ENCODE measurements at places on chromosomes 2 and 18. TPM values are rescaled to one million over a fixed set of nuclear protein-coding genes. Genes with fewer than 3 reads are reported as not detected.

The CLASP1 gene
- total RNA-seq = 38.2 TPM

The ZFP36L2 gene
- total RNA-seq = 60.2 TPM

The ZSWIM2 gene
- not detected for total RNA-seq

The PREB gene
- total RNA-seq = 46.6 TPM

The BOLL gene
- not detected for total RNA-seq

The CPLX4 gene
- total RNA-seq = not detected

The SELENOI gene
- total RNA-seq = 22.7 TPM

The MC2R gene
- total RNA-seq = not detected

The SANBR gene
- 9.0 TPM for total RNA-seq

The ASB18 gene
- total RNA-seq = not detected

The CLEC4F gene
- not detected for total RNA-seq

The TMEM169 gene
- 0.13 TPM for total RNA-seq

DNA sequence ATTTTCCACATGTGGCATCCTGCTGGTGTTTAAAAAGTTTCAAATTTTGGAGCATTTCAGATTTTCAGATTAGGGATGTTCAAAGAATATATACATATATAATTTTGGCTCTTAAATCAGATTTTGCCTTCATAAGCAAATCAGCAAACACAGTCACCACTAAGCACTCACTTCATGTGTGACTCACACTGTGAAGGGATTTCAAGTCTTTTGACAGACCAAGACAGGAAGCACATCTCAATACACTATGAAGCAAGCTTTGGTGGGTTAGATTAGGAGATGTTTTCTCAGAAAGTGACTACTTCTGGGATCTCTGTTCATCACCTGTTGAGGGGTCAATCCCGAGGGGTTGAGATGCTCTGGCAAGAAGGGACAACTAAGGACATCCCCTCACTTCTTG lies 227.8 kb upstream of the RBBP8 start:
- DNase-seq = peak; percentile 53

GRCh38 chr2:170737406-170737805 lies 22.3 kb downstream of the SP5 start:
- no peak for DNase-seq

DNA sequence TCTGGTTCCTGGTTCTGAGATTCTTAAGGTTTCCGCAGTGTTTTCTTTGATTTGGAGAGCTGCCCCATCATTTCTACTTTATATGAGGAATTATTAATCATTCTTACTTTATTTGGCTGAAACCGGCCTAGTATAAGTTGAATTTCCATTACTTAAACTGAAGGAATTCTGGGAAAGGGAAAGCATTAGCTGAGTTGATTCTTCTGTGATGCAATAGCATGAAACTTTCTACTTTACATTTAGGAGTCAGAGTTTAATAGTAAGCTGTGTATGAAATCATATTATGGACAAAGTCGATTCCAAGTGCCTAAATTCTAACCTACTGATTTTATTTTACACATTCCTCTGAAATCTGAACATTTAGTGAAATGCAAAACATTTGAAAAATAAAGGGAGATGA lies 1269.7 kb upstream of the ZEB2 start:
- no peak for DNase-seq

GRCh38 chr2:43460611-43461365 lies 135.1 kb downstream of the THADA start:
- DNase-seq = no peak

GRCh38 chr18:12659904-12660605 lies 2.1 kb upstream of the SPIRE1 start:
- peak; percentile 77 for DNase-seq

- no peak for DNase-seq
These were observed 49.4 kb upstream of the PKDCC start for GRCh38 chr2:41998186-41999127.

- DNase-seq = peak; percentile 34
These were observed 29.5 kb downstream of the RAB31 start for GRCh38 chr18:9737472-9738121.

- peak; percentile 8 for DNase-seq
These were observed 66.4 kb downstream of the ZNF516 start for GRCh38 chr18:76428396-76429261.

DNA sequence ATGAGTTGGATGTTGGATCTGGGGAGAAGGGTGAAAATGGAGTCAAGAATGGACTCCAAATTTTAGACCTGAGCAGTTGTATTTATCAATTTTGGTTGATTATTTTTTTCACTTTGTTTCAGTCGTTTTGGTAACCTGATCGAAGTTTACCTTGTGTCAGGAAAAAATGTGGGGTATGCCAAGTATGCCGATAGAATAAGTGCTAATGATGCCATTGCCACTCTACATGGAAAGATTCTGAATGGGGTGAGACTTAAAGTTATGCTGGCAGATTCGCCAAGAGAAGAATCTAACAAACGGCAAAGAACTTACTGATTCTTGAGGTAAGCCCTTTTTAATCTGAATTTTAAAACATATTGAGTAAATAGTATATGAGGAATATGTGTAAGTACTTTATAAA lies 13.6 kb downstream of the RBM45 start:
- no peak for DNase-seq

DNA sequence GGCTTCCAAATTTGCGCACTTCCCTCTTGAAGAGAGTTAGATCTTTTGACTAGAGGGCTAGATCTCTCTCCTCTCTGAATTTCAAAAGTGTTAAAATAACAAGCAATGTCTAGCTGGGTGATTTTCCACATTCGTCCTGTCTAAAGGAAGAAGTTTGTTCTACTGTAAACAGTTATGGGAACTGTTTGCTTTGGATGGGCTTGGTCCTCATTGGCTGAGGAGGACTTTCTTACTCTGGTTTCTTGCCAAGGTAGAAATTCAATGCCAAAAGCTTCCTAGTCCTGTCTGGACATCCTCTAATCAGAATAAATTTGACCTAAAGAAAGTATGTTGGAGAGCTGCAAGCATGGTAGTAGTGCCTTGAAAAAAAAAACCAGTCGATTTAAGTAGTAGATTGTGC lies 47.4 kb upstream of the RAPH1 start:
- no peak for DNase-seq

GRCh38 chr18:9196568-9196967 lies 60.0 kb downstream of the ANKRD12 start:
- no peak for DNase-seq

DNA sequence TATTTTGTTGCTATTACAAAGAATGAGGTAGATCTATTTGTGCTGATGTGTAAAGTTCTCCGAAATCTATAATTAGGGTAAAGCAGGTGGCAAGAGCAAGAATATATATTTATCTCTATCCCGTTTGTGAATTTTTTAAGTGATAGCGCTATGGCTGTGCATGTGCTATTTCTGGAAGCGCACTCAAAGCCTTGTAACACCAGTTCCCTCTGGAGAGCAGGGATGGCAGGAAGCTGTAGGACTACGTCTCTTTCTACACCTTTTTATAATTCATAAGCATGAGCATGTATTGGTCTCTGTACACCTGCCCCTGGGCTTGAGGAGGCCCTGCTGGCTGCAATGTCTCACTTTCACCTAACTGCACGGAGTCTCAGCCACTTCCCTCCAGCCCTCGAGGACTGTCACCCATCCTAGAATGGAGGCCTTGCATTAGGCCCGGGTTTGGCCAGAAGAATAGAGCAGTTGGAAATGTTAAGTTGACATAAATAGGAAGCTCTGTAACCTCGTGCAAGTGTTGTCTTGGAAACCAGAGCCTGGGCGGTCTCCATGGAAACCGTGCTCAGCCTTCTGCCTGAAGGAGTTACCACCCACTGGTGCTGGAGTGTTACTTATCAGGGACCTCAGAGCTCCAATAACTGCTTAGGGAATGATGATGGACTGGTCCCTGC lies 20.9 kb downstream of the ITM2C start:
- DNase-seq = peak; percentile 17

GRCh38 chr2:102892698-102893310 lies 131.0 kb downstream of the TMEM182 start:
- DNase-seq = no peak

DNA sequence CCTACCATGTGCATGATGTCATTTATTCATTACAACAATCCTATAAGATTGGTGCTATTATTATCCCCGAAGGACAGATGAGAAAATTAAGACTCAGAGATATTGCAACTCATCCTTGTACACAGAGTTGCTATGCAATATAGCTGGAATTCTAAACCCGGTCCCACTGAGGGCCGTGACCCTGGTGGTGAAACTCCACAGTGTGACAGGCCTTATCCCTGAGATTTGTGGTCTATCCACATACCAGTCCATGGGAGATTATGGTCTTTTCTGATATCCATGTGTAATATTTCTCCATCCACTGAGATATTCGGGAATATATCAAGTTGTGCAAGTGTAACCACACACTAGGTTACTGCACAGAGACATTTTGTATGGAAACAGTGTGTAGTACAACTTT lies 305.2 kb downstream of the TXNL1 start:
- no peak for DNase-seq

DNA sequence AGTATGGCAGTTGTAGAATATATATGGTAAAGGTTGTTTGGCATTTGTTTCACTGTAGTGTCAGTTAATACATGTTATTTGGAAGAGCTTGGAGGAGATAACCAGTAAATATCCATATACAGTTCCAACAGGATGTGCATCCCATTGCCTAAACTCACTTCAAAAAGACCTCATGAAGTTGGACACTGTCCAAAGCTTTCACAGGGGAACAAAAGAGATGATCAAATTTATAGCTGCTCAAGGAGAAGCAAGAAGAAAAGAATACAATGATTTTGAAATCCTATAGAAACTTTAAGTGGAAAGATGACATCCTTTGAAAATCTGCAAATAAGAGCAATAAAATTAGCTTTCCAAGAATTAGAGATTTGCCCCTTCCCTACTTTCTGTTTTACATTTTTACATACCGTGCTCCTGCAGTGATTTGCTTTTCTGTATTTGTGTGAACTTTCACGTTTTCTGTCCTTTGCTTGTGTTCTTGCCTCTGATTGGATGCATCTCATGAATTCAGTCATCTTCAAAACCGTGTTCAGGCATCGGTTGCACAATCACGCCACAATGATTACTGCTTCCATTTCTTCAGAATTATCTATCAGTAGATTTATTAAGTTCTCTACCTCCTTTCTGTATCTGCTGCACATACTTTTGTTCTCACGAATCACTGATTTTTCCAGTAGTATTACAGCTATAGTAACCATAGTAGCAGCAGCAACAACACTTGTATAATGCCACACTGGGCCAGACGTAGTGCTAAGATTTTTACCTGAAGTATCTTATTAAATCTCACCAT lies 83.8 kb downstream of the PARD3B start:
- DNase-seq = no peak

DNA sequence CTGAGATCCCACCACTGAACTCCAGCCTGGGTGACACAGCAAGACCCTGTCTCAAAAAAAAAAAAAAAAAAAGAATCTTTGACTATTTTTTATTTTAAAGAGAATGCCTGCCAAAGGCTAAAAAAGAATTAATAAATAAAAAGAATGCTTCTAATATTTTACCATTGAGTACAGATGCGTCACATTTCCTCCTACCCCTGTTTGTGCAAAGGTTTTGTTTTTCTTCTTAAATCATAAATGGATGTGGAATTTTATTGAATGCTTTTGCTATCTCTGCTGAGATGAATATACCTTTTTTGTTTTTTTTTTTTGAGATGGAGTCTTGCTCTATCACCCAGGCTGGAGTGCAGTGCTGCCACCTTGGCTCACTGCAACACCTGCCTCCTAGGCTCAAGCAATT lies 22.8 kb downstream of the CYBRD1 start:
- no peak for DNase-seq

DNA sequence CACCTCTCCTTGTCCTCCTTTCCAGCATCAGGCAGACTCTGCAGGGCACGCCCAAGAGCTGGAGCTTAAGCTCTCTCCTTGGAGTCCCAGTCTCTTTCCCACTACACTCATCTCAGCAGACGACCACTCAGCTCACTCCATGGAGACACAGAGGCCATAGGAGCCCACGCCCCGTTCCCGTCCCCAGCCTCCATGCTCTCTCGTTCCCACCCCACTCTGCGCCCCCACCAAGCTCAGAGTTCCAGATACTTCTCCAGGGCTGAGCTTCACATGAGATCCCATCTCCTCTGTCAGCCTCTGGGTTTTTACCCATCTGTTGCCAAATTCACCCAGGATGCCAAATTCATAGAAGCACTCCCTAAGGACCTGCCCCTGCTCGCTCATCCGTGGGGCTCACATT lies 87.3 kb downstream of the MALT1 start:
- no peak for DNase-seq

DNA sequence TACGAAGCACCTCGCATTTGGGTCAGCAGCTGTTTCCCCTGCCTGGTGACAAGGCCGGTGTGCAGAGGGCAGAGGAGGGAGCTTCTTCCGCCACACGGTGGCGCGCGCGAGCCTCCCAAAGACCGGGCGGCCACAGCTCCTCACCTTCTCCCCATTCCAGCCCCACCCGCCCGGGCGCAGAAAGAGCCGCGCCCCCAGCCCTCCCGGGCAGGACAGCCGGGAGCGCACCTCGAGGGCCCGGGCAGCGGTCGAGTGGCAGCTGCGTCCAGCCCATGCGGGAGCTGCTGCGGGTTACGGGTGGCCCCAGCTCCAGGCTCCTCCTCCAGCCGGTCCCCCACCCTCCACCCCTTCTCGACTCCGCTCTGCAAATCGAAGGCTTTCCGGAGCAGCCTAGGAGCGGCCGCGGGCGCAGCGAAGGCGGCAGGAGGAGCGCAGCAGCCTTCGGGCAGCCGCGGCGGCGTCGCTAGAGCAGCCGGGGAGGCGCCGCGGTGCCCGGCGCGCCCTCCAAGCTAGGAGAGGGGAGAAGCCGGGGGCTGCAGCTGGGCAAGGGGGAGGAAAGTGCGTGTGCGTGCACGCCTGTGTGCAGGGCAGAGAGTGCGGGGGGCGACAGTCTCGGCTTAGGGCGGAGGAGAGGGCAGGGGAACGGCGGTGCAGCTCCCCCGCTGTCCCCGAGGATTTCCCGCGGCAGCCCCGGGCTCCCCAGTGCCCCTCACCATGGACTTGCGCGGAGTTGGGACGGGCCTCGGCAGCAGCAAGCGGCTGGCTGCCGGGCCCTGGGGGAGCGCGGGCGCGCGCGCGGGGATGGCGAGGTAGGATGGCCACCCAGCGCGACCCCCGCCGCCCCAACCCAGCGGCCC lies at the start of gene CCDC85A:
TSS of gene CCDC85A (plus strand) at position 348 of the 857 bp plus-strand sequence. CDS start 635 bp downstream, outside the sequence.
- peak; percentile 81 for DNase-seq

DNA sequence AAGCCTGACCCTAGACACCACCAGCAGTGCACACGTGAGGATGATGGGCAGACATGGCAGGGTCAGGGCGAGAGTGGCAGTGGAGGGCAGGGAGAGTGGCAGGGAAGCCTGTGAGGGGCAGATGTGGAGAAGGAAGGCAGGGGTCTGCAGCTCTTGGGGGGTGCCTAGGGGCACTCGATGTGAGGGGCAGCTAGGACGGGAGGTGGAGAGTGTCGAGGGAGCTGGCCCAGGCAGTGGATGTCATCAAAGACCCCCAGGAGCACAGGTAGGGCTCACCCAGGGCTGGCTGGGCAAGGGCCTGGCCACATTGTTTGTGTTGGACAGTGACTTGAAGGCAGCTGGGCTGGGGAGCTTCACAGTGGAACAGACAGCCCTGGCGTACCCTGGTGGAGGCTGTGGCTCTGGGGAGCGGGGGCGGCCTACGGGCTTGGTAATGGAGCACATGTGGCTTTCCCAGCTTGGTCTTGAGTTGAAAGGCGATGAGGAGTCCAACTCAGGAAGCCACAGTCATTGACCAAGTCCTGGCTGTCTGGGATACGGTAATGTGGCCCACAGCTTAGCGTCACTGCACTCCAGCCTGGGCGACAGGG lies 87.1 kb downstream of the RTP5 start:
- no peak for DNase-seq

- DNase-seq = peak; percentile 73
These were observed 45.9 kb downstream of the HS1BP3 start for GRCh38 chr2:20604951-20605381.

GRCh38 chr2:77418537-77418936 lies 103.6 kb downstream of the LRRTM4 start:
- no peak for DNase-seq
